Fibroblast of the aortic adventitia (primary cell): ENCODE measurements at places on chromosomes 2 and 18. TPM values are rescaled to one million over a fixed set of nuclear protein-coding genes. Genes with fewer than 3 reads are reported as not detected.

The HOXD13 gene
- not detected in 2 replicates for total RNA-seq

DNA sequence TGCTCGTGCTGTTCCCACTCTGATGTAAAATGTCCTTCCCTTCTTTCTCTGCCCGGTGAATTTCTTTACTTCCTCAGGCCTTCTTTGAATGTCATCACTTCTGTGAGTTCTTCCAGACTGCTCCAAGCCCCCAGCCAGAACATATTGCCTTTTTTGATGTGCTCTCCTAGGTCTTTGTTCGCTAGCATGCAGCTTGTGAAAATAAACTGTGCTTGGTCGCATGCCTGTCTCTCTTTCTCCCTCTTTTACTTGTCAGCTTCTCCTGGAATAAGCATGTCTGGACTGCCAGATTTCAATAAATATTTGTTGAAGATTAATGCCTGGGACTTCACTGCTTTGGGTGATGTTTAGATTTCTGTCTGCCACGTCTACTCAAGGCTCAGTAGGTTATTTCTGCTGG lies 82.7 kb upstream of the ARHGAP28 start:
- DNase-seq = no peak

DNA sequence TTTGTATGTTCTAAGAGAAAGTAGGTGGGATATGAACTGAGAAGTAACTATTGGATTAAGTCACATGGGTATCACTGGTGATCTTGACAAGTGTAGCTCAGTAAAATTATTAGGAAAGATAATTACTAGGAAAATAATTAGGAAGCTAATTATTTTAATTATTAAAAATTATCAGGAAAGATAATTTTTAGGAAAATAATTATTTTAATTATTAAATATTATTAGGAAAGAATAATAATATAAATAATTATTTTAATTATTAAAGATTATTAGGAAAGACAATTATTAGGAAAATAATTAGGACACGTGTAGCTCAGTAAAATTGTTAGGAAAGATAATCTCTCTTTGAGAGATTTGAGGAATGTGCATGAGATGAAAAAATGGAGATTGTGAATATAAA lies 623.4 kb upstream of the PIK3C3 start:
- no peak for DNase-seq

The KHK gene
- total RNA-seq = 1.7 and 2.3 TPM in 2 replicates

DNA sequence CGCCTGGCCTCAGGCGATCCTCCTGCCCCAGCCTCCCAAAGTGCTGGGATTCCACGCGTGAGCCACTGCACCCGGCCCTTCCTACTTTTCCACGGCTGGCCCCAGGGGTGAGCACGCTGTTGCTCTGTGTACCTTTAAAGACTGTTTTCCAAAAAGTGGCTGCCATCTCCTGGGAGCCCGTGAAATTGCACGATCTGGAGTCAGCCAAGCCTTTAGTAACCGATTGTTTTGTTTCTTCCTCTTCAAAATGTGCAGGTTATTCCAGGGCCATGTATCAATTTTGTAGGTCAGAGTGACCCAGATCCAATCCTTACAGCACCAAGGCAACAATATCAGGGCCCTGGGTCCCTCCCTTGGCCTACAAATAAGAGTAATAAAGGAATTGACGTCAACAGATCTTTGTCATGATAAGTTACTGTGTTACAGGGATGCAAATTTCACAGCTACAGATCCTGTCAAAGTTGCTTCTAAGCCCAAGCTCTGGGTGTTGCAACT lies 135.6 kb upstream of the ZNF236 start:
- DNase-seq = peak; percentile 89

GRCh38 chr2:189375842-189376241 lies 65.4 kb upstream of the WDR75 start:
- DNase-seq = no peak

The NTSR2 gene
- total RNA-seq = not detected in 2 replicates

DNA sequence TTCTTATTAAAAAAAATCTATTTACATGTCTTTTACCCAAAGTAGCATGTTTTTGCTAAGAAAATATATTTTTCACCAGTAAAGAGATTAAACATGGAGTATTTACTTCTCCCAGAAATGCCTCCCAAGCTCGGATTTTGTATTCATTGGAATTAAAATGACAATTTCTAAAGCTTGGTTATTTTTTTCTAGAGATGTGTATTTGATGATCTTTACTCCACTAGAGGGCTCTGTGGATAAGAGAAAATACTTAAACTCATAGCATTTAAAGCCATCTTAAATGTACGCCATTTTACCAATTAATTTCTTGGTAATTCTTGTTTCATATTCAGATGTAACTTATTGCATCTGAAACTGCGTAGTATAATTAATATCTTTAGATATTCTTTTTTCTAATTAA lies 461.4 kb downstream of the GALR1 start:
- no peak for DNase-seq

- no peak for DNase-seq
These were observed 137.0 kb downstream of the DNAH6 start for GRCh38 chr2:84653302-84653701.

The MOGAT1 gene
- not detected in 2 replicates for total RNA-seq

The EFR3B gene
- 0.99 and 1.1 TPM in 2 replicates for total RNA-seq

The CPO gene
- total RNA-seq = 0.18 TPM in 1 of 2 replicates, not detected in the other

- DNase-seq = no peak
These were observed 19.4 kb downstream of the ZNF516 start for GRCh38 chr18:76475450-76476194.

DNA sequence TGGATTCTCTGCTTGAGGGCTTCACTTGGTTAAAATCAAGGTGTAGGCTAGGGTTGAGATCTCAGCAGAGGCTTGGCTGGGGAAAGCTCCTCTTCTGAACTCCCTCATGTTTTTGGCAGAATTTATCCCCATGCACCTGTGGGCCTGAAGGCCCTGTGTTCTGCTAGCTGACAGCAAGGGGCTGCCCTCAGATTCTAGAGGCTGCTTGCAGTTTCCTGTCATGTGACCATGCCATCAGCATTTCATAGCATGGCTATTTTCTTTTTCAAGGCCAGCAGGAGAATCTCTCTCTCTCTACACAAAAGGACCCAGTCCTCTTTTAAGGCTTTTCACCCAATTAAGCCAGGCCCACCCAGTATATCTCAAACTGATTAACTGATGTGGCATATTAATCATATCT lies 514.8 kb upstream of the HNMT start:
- no peak for DNase-seq

GRCh38 chr2:38665854-38666555 lies at the start of gene GALM:
GALM (plus strand) TSS chr2:38666114; CDS start chr2:38666162, 48 bp downstream.
- DNase-seq = peak; percentile 99

DNA sequence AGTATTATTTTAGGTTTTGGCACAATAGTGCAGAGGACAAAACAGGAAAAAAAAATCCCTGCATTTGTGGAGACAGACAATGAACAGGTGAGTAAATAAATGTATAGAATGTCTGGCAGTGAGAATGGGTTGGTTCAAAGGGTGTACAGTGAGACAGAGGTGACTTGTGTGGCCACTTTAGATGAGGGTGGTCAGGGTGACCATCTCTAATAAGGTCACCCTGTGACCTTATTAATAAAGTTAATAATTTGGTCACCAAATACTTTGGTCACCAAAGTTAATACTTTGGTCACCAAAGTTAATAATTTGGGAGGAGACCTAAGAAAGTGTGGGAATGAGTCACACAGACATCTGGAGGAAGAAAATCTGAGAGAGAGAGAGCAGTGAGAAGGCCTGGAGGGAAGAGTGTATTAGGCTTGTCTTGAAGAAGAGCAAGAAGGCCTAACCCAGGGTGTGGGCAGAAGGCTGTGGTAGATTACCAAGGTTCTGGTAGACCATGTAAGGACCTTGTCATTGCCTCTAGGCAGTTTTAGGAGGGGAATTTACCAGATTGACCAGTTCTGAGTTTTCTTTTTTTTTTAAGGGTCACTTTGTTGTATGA lies 1368.4 kb upstream of the CELF4 start:
- DNase-seq = no peak
